ENCODE measurements at places on chromosomes 3 and 15. TPM values are rescaled to one million over a fixed set of nuclear protein-coding genes. Genes with fewer than 3 reads are reported as not detected.

ANKRD63 gene
- total RNA-seq, result not detected

CHRD gene
- total RNA-seq, result 3.2 TPM

SAMMSON gene
- not detected for total RNA-seq

NR2E3 gene
- total RNA-seq, result not detected

IL20RB gene
- total RNA-seq, result 2.0 TPM

BCL2A1 gene
- total RNA-seq, result not detected

GRCh38 chr3:192121923-192122322 lies 605.4 kb downstream of the FGF12 start:
- no peak overlapping the region for H3K27ac ChIP-seq
- H3K4me1 ChIP-seq, result no peaks in the 10 kb centered on the region
- H3K36me3 ChIP-seq, result no peaks in the 10 kb centered on the region
- no peak for DNase-seq
- no peak overlapping the region for H3K4me3 ChIP-seq
- no peaks in the 10 kb centered on the region for H3K27me3 ChIP-seq

DNA sequence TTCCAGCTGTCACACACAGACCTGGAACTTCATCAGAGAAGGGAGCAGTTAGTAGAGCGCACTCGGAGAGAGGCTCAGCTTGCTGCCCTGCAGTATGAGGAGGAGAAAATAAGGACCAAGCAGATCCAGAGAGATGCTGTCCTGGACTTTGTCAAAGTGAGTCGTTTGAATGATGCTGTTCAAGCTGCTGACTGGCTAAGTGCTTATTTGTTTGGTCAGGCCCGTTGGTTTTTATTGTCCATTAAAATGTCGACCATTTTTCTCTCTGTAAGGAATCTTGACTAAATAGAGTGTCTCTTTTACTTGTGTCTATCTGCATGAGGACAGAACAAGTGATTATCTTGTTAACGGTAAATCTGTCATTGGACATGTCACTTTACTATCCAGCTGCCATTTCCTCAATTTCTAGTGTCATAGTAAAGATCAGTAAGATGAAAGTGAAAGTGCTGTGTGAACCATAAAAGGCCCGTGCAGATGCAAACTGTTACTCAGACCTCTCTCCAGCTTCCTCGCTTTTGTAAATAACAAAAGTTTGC lies 56.9 kb downstream of the LRCH3 start:
- H3K4me3 ChIP-seq, result no peak overlapping the region
- peaks cover 23% of the 10 kb centered on the region for H3K36me3 ChIP-seq
- no peaks in the 10 kb centered on the region for H3K4me1 ChIP-seq
- H3K27ac ChIP-seq, result no peak overlapping the region
- no peaks in the 10 kb centered on the region for H3K27me3 ChIP-seq
- DNase-seq, result no peak

DNA sequence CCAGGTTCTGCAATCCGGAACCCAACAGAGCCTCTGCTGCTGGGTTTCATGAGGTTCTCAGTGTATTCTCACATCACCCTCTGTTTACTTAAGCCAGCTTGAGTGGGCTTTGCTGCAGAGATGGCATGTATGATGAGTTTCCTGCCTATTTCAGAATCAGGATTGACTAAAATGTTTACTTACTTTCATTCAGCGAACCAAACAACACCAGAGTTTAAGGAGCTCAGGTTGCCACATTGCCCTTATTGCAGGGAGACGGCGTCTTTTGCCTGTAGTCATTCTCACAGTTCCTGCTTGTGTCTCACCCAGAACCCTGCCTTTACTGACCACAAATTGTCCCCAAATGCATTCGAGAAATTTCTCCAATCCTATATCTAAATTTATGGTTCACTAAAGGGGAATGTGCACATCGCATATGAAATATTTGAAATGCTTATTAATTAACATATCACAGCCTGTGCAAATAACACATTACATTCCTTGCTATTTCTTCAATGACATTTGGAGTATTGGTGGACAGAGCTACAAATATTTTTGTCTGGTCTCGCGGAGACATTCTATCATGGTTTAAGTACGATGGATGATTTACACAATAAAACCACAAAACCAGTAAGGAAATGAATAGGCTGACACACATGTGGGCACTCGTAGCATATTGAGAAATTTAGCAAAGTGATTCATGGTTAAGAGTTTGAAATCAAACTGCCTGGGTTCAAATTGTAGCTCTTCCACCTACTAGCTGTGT lies 377.2 kb upstream of the CFAP20DC start:
- no peaks in the 10 kb centered on the region for H3K36me3 ChIP-seq
- no peak overlapping the region for H3K27ac ChIP-seq
- no peak overlapping the region for H3K4me3 ChIP-seq
- no peaks in the 10 kb centered on the region for H3K27me3 ChIP-seq

- no peak overlapping the region for H3K4me3 ChIP-seq
- H3K4me1 ChIP-seq, result peaks cover 41% of the 10 kb centered on the region
- H3K27ac ChIP-seq, result no peak overlapping the region
- no peak for DNase-seq
Observed at GRCh38 chr15:93987068-93987467, 244.3 kb upstream of the MCTP2 start.

DNA sequence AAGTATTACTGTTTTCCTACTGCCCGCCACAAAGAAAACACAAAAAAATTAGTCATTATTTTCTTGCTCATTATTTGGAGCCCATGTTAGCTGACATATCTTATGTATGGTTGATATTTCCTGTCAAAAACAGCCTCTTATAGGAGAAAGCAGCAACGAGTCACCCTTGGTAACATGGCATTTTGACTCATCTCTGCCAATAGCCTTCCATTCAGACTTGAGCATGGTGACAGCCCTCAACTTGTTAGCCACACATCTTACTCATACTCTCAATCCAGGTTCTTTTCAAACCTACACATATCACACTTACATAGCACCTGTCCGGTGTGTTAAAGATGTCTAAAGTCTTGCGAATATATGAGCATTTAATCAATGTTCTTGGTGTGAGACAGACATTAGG lies 109.4 kb upstream of the SAMMSON start:
- H3K27ac ChIP-seq, result no peak overlapping the region
- H3K4me1 ChIP-seq, result peaks cover 34% of the 10 kb centered on the region
- H3K4me3 ChIP-seq, result no peak overlapping the region
- H3K27me3 ChIP-seq, result peaks cover 47% of the 10 kb centered on the region
- no peaks in the 10 kb centered on the region for H3K36me3 ChIP-seq
- DNase-seq, result no peak

GRCh38 chr3:184174284-184174645 lies 390 bp upstream of the AP2M1 start:
- peaks cover 14% of the 10 kb centered on the region for H3K36me3 ChIP-seq
- peaks cover 34% of the 10 kb centered on the region for H3K4me1 ChIP-seq
- no peaks in the 10 kb centered on the region for H3K27me3 ChIP-seq
- no peak overlapping the region for H3K27ac ChIP-seq

DNA sequence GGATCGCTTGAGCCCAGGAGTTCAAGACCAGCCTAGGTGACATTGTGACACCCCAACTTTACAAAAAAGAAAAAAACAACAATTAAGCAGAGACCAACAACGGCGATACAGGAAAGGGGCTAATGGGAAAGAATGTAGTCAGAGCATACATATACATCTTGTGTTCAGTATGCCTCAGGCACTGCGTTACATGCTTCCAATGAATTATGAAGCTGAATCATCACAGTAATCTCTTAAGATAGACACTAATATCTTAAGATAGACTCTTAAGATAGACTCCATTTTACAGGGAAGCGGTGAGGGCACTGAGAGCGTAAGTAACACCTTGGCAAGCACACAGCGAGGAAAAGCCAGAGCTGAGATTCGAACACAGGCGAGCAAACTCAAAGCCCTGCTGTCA lies 6.1 kb upstream of the LDHAL6B start:
- no peaks in the 10 kb centered on the region for H3K27me3 ChIP-seq
- peaks cover 2% of the 10 kb centered on the region for H3K36me3 ChIP-seq
- DNase-seq, result no peak
- H3K27ac ChIP-seq, result no peak overlapping the region
- H3K4me1 ChIP-seq, result peaks cover 11% of the 10 kb centered on the region

DNA sequence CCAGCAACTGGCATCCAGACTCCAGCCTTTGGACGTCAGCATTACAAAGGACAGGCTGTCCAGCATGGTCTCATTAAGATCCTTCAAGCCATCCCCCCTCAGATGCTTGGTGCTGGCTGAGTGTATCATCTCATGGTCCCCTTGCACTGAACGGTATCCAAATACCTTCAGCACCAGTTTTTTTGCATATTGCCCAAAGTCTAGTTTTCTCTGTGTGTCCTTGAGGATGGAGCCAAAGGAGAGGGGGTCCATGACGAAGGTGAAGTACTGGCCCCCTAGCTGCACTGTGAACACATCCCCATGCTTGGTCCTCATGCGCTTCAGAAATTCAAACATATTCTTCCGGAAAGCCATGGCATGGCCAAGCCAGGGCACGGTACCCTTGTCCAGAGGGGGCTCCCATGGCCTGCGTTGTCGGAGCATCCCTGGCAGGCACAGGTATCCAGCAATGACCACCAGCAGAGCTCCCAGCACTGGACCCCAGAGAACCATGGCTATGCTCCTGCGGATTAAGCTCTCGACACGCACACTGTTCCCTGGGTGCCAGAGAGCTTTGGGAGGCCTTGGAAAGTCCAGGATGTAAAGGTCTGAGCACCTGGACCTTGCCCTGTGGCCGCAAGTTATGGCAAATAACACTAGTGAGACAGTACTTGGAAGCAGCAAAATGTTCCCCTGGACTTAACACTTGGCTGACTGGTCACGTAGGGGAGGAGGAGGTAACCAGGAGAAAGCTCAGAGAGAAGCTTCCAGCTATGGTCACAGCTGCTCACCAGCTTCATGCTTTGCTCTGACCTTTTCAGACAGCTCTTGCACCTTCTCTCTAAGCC lies at the start of gene CYP8B1:
TSS of gene CYP8B1 (minus strand) at position 555 of the 827 bp plus-strand sequence. CDS start at position 492, 63 bp downstream.
- H3K27me3 ChIP-seq, result peaks cover 32% of the 10 kb centered on the region
- H3K4me1 ChIP-seq, result no peaks in the 10 kb centered on the region
- no peak within 1 kb of the TSS for H3K27ac ChIP-seq
- H3K4me3 ChIP-seq, result no peak within 1 kb of the TSS
- no peaks in the 10 kb centered on the region for H3K36me3 ChIP-seq

DNA sequence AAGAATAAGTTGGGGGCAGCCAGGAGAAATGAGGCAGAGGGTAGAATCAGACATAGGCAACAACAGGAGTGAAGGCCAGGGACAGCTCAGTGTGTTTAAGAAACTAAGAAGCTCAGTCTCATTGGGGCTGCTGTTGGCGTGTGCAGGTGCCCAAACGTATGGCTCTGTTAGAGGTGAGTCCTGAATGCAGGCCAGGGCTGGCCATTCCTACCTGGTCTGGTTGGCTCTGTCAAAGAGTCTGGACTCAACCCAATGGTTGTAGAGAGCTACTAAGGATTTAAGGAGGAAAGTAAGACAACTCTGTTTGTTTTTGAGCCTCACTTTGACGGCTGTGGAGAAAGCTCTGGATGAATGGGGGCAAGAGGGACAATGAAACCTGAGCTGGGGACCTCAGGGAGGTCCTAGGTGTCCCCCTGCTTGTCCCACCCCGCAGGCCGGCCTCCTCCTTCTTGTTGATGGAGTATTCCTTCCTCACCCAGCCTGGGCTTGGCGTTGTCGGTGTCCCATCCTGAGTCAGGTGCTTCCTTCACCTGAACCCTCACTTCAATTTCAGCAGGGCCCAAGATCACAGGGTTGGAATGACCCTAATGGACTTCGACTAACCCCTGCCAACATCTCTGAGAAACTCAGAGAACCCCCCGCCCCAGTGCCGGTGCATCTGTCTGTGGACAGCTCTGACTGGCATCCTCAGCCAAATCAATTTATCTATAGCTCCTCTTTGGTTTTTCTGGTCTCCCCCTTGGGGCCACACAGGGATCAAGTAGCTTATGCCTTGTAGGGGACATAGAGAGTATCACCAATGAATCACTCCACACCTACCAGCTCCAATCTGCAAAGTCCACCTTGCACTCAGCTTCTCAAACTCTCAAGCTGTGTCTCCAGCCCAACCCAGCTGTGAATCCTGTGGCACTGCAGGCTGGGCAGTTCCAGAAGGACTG lies 8.3 kb downstream of the ITGA11 start:
- DNase-seq, result no peak
- peak overlapping the region; percentile 57 for H3K27ac ChIP-seq
- peaks cover 23% of the 10 kb centered on the region for H3K27me3 ChIP-seq
- H3K36me3 ChIP-seq, result no peaks in the 10 kb centered on the region

GRCh38 chr15:69478259-69478781 lies 25.7 kb downstream of the RPLP1 start:
- H3K4me1 ChIP-seq, result no peaks in the 10 kb centered on the region
- no peak overlapping the region for H3K27ac ChIP-seq
- peaks cover 6% of the 10 kb centered on the region for H3K36me3 ChIP-seq
- no peak overlapping the region for H3K4me3 ChIP-seq
- H3K27me3 ChIP-seq, result no peaks in the 10 kb centered on the region

DNA sequence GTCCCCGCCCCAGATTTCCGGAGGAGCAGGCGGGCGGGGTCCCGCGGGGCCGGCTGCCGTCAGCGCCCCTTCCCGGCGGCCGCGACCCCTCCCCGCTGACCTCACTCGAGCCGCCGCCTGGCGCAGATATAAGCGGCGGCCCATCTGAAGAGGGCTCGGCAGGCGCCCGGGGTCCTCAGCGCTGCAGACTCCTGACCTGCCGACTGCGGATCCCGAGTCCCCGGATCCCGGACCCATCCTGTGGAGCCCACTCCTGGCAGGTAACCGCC lies at the start of gene TRH:
TSS of gene TRH (plus strand) at position 157 of the 269 bp plus-strand sequence. CDS start 1,097 bp downstream, outside the sequence.
- H3K4me1 ChIP-seq, result peaks cover 22% of the 10 kb centered on the region
- H3K36me3 ChIP-seq, result no peaks in the 10 kb centered on the region
- H3K27me3 ChIP-seq, result peaks cover 88% of the 10 kb centered on the region
- no peak within 1 kb of the TSS for H3K27ac ChIP-seq
- H3K4me3 ChIP-seq, result peak within 1 kb of the TSS; percentile 70

DNA sequence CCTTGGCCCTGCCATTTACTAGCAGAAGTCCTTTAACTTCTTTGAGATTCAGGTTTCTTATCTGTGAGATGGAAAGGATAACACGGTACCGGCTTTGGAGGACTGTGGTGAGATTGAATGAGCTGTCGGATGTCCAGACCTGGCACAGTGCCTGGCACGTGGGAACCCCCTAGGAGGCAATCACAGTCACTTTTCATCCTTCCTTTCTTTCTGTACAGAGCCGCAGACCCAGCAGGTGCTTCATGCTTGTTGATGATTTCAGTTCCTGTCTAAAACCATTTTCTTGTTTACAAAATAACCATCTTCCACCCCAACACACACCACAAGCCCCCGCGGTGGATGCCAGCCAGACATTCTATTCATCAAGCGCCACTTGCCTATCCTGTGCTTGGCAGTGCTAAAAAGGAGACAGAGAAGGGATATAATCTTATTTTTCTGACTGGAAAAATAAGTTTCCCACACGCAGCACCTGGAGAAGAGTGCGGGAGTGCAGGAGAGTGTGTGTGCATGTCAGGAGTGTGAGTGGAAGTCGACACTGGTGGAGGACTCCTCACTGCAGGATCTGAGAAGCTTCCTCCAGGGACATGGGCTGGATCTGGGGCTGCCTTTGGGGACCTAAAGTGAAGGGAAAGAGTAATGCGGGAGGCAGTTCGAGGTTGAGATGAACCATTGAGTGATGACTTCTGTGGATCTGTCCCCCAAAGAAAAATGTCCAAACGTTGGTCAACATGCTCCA lies 85.7 kb downstream of the ST6GAL1 start:
- H3K27me3 ChIP-seq, result no peaks in the 10 kb centered on the region
- H3K27ac ChIP-seq, result no peak overlapping the region
- no peak overlapping the region for H3K4me3 ChIP-seq
- DNase-seq, result no peak

- no peaks in the 10 kb centered on the region for H3K27me3 ChIP-seq
- H3K36me3 ChIP-seq, result no peaks in the 10 kb centered on the region
Observed at GRCh38 chr3:16468336-16469098, 45.0 kb downstream of the RFTN1 start.

- peaks cover 13% of the 10 kb centered on the region for H3K27me3 ChIP-seq
- no peak for DNase-seq
- peaks cover 25% of the 10 kb centered on the region for H3K36me3 ChIP-seq
- peak overlapping the region; percentile 96 for H3K4me3 ChIP-seq
- peak overlapping the region; percentile 50 for H3K27ac ChIP-seq
Observed at GRCh38 chr3:32820971-32821685, 3.3 kb downstream of the TRIM71 start.
